ENCODE measurements at places on chromosomes 6 and 20. TPM values are rescaled to one million over a fixed set of nuclear protein-coding genes. Genes with fewer than 3 reads are reported as not detected.

Gene SCRT2
- total RNA-seq, result not detected

Gene WFDC12
- not detected for total RNA-seq

Gene RBBP9
- 23.5 TPM for total RNA-seq

- no peak for DNase-seq
Measured at GRCh38 chr6:31943742-31944141, 2.2 kb upstream of the CFB start.

GRCh38 chr6:167936051-167936450, 61.4 kb upstream of the KIF25 start:
- no peak for DNase-seq

DNA sequence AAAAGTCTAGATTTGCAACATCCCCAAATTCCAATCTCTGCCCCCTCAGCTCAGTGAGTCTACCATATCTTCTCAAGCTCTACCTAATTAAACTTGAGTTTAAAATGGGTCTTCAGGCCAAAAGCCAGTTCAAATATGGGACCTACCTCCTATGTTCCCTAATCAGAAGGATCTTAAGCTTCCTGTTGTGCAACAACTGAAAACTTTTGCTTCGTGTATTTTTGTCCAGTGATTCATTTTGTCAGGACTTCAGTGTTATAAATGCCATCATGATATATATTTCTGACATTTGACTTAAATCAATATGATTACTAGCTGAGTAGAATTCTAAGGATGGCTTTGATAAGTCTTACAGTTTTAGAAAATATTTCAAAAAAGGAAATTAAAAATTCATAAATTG, 622.6 kb upstream of the PTCHD4 start:
- no peak for DNase-seq

DNA sequence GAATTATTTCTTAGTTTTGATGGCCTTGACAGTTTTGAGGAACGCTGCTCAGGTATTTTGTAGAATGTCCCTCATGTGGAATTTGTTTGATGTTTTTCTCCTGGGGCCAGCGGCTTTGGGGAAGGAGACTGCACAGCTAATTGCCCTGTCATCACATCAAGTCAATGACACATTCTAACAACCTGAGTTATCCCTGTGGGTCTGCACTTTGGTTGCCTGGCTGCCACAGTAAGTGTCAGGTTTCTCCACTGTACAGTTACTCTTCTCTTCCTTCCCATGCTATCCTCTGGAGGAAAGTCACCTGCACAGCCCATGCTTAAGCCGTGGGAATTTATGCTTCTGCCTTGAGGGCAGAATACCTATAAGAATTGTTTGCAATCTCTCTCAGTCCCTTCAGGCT, 1.4 kb upstream of the TREML4 start:
- no peak for DNase-seq

- no peak for DNase-seq
Measured at GRCh38 chr6:34544776-34545471, 11.2 kb downstream of the SPDEF start.
